ENCODE measurements at places on chromosomes 16 and 17.

- no peak for DNase-seq
Measured at GRCh38 chr17:309361-309888, 43.2 kb downstream of the RPH3AL start.

- DNase-seq, result peak; percentile 17
Measured at GRCh38 chr16:12120217-12120981, 143.9 kb downstream of the SNX29 start.

- DNase-seq, result no peak
Measured at GRCh38 chr17:62755141-62755851, 52.8 kb downstream of the MARCHF10 start.

GRCh38 chr16:80804526-80805383, at the start of gene CDYL2:
TSS of gene CDYL2 (minus strand) at chr16:80804598. CDS start at chr16:80804173, 425 bp downstream.
- no peak for DNase-seq

DNA sequence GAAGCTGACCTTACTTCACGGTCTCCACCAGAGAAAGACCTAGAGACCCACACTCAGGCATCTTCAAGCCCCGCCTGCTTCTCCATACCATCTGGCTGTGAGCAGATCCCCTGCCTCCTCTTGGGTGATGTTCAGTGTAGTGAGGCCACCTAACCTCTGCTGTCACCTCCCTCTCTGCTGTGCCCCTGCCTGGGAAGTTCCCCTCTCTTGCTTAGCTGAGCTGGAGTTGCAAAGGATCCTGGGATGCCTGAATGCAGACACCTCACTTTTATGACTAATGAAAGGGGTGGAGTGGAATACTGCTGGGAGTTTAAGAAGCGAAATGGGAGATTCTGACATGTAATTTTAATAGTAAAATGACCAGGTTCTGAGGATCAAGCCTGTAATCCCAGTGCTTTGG, 5.8 kb downstream of the IRX3 start:
- DNase-seq, result no peak

Data from NCI-H1436 treated with DMSO at 0.1 percent for 48 hours (cell line).